ENCODE measurements at places on chromosomes 12 and 14. TPM values are rescaled to one million over a fixed set of nuclear protein-coding genes. Genes with fewer than 3 reads are reported as not detected.

Gene CCDC196
- not detected for total RNA-seq

Gene INSM2
- total RNA-seq = not detected

Gene TRMT61A
- total RNA-seq = 30.5 TPM

Gene LMO3
- not detected for total RNA-seq

Gene KRT6C
- total RNA-seq = not detected

Gene BCL11B
- 0.34 TPM for total RNA-seq

Gene TMED8
- 7.1 TPM for total RNA-seq

Gene ISCU
- 94.1 TPM for total RNA-seq

Gene MMP19
- 0.28 TPM for total RNA-seq

Gene MUCL1
- total RNA-seq = not detected

Gene CACNA1C
- 0.09 TPM for total RNA-seq

Gene SYNDIG1L
- not detected for total RNA-seq

Gene RNASE1
- not detected for total RNA-seq

Gene CAPS2
- 1.4 TPM for total RNA-seq

Gene LRTM2
- not detected for total RNA-seq

Gene TM7SF3
- total RNA-seq = 77.7 TPM

Gene IL22
- total RNA-seq = not detected

Gene PRIM1
- total RNA-seq = 25.2 TPM

Gene NRIP2
- not detected for total RNA-seq

Gene SDR9C7
- total RNA-seq = not detected

Gene USP44
- 0.20 TPM for total RNA-seq

Gene PARP11
- 1.7 TPM for total RNA-seq

Gene BCL2L14
- not detected for total RNA-seq

Gene FOXG1
- total RNA-seq = 0.15 TPM

Gene SLC7A8
- 1.7 TPM for total RNA-seq

Gene CLEC6A
- total RNA-seq = not detected

Gene OAS2
- 0.41 TPM for total RNA-seq

Gene PACS2
- total RNA-seq = 25.1 TPM

Gene VWF
- 0.17 TPM for total RNA-seq

Gene PTPN21
- total RNA-seq = 9.0 TPM

Gene CIROP
- not detected for total RNA-seq

Gene HOXC11
- 0.64 TPM for total RNA-seq

Gene CLEC12A
- total RNA-seq = not detected

Gene ARHGEF40
- total RNA-seq = 11.5 TPM

Gene CCDC38
- 0.08 TPM for total RNA-seq

Gene PLEK2
- 21.8 TPM for total RNA-seq

Gene KRT72
- total RNA-seq = not detected

Gene TDRD9
- 0.14 TPM for total RNA-seq

Gene AQP2
- total RNA-seq = not detected

Gene PHETA1
- total RNA-seq = 7.9 TPM

Gene NEUROD4
- total RNA-seq = not detected

Gene SSTR1
- not detected for total RNA-seq

Gene STRAP
- 193 TPM for total RNA-seq

Gene PDE3A
- 3.1 TPM for total RNA-seq

Gene EPS8
- total RNA-seq = 46.8 TPM

Gene SRSF5
- 372 TPM for total RNA-seq

Gene BHLHE41
- total RNA-seq = 0.93 TPM

Gene SLC38A4
- total RNA-seq = 0.08 TPM
